ENCODE measurements at places on chromosomes 7 and 10. TPM values are rescaled to one million over a fixed set of nuclear protein-coding genes. Genes with fewer than 3 reads are reported as not detected.

DNA sequence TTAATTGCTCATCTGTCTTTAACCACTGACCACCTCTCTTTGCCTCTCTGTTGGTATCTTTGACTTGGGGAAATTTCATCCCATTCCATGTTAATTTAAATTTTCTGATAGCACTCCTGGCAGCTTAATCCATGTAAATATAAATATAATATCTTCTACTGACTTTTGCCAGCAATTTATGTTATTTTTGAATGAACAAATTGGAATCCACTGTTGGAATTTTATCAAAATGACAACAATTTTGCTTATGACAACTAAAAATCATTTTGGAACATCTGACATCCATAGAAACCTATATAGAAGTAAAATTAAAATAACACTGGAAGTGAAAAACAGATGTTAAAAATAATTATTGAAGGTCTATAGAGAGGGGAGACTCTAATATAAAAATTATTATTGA is 176.5 kb upstream of the AKR1E2 start:
- DNase-seq, result no peak

GRCh38 chr7:20198260-20198659 is 18.9 kb downstream of the MACC1 start:
- DNase-seq, result no peak

DNA sequence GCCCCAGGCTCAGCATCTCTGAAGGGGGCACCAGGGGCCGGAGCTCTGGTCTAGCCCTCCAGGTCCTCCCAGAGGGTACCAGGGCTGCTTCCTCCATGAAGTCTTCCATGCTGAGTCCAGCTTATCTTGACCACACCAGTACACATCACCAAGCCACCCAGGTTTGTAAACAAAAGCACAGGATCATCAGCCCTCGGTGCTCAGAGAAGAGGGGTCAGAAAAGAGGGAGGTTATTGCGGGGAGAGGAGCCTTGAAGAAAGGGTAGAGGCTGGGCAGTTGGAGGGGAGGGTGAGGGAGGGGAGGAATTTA is 23.9 kb downstream of the AQP1 start:
- no peak for DNase-seq

DNA sequence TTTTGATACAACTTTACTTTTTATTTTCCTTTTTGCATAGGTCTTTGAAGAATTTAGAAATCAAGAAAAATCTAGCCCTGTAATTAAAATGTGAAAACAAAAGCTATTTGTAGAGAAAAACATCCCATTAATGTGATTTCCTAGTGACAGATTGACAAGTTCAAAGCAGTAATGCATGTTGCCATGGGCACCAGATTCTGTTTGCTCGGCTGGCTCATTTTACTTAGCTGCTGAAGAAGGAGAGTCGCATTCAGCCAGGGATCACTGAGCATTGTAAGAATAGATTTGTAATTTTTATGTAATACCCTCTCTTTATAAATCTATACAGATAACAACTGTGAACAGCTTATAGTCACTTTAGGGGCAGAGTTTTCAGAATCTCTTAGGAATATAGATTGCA is 28.5 kb downstream of the DNAJB9 start:
- DNase-seq, result no peak

DNA sequence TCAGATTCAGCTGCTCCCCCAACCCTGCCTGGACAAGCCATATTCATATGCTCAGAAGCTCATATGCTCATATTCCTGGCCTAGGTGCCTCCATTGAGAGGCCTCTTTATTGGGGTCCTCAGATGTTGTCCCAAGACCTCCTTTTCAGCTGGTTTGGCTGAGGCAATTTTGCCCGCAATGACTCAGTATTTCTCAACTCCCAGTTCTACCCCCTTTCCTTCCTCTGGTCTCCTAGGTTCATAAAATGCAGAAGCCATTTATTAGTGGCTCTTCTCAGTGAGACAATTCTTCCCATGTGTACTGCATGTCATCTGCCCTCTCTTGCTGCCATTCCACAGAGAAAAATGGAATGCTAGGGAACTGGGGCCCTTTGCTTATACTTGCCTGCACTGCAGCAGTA is 110.7 kb downstream of the INHBA start:
- no peak for DNase-seq

GRCh38 chr10:96497391-96497790 is 16.3 kb downstream of the TLL2 start:
- DNase-seq, result no peak

DNA sequence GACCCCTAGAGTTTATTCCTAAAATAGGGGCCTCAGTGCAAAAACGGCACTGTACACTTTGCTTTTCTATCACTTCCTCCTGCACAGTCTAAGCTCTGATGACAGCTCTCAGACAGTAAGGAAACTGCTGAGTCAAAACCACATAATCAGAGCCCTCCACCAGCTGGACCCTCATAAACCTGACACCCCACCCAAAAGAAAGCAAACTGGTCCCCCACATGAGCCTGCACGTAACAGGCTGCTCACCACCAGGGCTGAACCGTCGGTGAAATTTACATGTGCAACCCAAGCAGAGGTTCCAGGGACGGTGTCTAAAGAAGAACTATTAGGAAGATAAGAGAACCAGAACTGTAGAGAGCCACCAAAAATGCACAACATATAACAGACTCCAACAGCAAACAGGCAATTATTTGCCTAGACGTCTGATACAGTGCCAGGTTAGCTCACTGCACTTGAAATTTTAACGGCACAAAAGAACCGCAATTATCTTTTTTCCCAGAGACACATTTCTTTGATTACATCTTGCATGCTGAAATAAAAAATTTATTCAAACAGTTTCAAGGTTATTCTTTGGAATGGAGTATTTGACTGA is 19.6 kb downstream of the SGMS1 start:
- no peak for DNase-seq

DNA sequence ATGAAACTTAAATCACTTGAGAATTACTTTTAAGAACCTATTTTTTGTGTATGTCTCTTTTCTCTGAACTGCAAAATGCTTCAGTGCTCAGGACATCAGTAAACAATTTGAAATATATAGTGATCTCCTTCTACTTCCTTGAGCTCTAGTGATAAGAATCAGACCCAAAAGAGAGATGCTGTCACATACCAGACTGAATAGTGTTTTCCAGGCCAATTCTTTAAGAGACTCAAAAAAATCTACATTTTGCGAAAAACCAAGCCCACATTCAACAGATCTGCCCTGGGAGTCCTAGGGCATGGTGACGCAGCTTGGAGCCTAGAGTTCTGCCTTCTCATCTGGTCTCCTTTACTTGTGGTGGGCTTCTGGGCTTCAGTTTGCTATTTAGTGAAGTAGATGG is 72.1 kb upstream of the SLC13A1 start:
- no peak for DNase-seq

DNA sequence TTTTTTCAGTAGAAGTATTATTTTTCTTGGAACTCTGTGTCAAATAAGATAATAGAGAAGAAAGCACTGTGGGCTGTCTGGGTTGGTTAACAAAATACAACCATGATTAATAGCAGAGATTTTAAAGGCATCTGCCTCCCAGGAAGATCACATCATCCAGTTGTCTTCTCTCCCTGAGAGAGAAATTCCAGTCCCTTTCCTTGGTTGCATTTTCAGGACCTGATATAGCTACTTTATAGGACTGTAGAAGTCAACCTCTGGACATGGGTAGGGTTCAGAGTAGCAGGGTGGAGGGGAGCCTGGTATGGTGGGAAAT is 309.9 kb upstream of the IGFBP3 start:
- no peak for DNase-seq

DNA sequence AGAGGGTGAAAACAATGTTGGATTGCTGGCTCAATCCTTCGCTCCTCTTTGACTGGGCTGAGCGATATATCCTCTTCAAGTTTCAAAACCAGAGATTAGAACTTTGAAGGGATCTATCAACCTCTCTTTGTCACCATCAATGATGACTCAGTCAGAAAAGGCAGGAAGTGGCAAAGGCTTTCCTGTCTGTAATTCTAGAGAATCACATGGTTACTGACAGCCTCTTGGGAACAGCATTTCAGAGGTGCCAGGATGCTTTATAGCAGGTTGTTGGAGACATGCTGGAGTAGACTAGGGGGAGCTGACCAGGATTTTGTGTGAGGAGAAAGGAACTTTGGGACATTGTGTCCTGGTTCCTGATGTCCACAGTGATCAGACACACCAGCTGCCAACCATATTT is 81.3 kb downstream of the PRKCQ start:
- DNase-seq, result no peak

DNA sequence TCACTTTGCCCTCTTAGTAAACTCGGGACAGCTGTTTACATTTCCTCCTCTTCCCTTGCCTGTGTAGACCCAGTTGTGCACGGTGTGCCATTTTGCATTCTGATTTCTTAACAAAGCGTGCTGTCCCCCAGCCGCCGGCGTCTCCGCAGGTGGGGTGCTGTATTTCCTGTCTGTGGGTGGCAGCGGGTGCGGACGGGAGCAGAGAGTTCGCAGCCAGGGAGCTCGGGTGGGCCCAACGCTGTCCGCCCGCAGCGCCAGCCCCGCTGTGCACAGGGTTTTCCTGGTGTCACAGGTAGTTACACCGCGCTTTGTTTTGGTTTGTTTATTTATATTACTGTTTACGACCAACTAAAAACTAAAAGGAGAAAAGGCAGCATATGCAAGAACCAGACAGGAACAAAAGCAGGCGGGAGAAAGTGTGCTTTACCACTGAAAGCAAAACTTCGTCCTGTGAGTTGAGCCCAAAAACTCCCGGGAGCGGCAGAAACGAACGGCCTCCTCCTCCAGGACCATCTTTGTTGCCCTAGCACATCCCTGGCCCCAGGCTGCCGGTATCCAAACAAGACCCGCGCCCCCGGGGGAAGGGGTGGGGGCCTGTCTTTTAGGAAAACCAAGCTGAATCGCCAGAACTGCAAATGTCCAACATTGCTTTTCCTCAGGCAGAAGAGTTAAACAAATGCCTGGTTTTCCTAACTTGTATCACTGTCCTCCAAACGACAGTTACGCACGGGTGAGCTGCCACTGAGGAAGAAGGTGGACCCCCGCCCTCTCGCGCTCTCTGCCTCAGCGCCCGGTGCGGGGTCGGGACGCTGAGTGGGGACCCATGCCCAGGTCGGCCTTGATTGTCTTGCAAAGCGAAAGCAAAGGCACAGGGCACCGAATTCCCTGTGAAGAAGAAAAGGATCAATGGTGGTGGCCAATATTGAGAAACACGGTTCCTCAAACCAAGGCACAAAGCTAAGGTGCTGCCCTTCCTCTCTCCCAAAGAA is 45.9 kb upstream of the DRGX start:
- no peak for DNase-seq

DNA sequence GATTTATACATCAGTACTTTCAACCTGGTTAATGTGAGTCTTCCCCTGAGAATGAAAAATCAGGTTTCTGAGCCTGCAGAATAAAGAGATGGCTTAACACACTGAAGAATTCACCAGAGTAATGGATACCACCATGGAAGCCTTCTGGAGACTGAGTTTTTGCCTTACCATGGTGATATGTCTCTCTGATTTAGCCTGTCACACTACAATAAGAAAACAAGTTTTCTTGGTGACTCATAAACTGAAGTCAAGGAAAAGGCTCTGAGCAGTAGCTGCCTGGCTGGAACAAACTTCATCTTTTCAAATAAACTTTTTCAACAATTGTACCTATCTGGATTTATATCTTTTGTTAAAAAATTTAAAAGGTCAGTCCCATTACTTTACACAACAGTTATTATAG is 229.0 kb downstream of the PRPF18 start:
- DNase-seq, result no peak

- DNase-seq, result no peak
Measured at GRCh38 chr7:30912986-30913811, 1.5 kb downstream of the AQP1 start.

DNA sequence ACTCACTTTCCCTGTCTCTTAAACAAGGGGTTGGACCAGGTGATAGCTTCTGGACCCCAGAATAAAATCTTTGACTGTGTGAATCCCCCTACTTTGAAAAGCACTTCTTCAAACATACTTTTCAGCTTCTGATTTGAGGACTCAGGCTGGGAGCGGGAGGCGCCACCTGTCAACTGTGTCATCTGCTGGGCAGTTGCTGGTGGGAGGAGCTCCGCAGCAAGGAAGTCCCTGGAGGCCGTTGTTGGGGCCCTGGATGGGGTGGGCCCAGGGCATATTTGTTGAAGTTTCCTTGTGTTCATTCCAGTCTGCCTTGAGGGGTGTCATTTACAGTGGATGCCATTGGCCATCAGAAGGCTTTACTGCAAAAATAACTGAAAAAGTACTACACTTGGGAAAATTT is 197.7 kb downstream of the CCDC3 start:
- no peak for DNase-seq

The GLI3 gene
- 7.2 TPM for polyA plus RNA-seq

GRCh38 chr7:4689668-4690067 is 7.6 kb downstream of the FOXK1 start:
- no peak for DNase-seq

DNA sequence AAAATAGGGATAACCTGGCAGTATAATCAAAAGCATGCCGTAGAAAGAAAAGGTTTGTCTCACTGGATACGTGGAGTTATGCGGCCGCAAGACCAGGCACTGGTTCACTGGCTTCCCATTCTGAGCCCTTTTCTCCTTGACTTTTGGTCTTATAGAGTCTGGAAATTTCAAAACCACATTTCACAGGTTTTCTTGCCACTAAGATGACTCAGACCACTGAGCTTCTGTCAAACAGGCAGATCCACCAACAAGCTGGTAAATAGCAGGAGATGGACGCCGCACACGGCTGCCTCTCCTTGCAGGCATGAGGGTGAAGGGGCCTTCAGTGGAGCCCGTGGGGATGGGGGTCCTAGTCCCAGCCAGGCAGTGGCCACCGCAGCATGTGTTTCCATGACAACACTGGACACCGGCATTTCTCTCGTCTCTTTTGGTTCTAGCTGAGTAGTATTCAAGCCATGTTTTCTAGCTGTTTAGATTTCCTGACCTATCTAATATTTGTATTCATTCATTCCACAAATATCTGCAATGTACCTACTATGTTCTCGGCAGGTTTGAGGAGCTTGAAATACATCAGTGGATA is 55.5 kb downstream of the KLF6 start:
- no peak for DNase-seq

GRCh38 chr10:84549368-84550165 is 221.2 kb downstream of the CCSER2 start:
- no peak for DNase-seq
